ENCODE measurements at places on chromosomes 7 and 10.

- DNase-seq: no peak
Observed at GRCh38 chr10:126663880-126664279, 6.6 kb downstream of the C10orf90 start.

- no peak for DNase-seq
Observed at GRCh38 chr10:96358851-96359540, at the start of gene OPALIN. TSS of gene OPALIN (minus strand) at chr10:96359002. CDS start at chr10:96358896, 106 bp downstream.

- DNase-seq: no peak
Observed at GRCh38 chr7:112996331-112996871, 90.2 kb downstream of the GPR85 start.

DNA sequence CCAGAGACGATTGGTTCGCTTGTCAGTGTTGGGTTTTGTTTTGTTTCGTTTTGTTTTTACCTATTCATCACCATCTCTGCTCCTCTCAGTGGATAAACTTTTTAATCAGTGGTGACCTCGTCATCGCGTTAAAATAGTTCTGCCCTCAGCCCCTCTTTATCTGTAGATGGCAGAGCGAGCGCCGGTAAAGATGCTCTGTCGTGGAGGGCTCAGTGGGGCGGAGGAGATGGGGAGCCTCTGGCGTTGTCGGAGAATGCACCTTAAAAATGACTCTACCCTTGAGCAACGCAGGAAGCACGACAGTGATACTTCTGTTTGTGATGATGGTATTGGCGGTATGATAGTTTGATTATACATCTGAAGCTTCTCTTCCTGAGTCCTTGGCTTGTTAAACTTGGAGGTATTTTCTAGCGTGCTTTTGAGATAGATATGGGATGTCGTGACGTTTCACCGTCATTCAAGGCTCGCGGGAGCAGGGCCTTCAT, 554 bp downstream of the CSGALNACT2 start:
- DNase-seq: no peak

DNA sequence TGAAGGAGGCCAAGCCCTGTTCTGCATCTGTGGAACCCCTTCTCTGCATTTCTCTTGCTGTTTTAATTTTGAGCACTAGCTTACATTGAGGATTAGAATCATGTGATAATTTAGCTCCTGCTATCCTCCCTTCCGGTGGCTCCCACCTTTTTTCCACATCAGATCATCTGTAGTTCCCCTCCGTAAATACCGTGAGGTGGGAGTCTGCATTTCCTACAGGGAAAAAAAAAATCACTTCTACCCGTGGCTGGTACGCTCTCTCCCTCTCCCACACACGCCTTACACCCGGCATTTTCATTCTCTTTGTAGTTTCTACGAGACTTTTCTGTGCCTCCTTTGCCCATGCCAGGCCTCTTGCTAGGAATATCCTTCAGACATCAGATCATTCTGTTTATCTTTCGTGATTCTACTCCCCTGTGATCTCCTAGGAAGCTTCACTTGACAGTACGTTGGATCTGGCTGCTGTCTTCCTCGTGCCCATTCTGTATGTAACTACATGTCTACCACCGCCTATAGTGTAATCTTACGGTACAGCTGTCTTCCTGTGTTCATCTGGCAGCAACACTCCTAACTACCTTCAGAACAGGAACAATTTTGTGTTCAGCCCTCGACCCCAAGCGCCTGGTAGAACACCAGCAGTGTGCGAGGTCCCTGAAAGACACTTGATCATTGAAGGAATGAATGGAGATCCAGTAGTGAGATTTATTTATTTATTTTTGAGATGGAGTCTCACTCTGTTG, 41.7 kb upstream of the OCM start:
- DNase-seq: no peak

DNA sequence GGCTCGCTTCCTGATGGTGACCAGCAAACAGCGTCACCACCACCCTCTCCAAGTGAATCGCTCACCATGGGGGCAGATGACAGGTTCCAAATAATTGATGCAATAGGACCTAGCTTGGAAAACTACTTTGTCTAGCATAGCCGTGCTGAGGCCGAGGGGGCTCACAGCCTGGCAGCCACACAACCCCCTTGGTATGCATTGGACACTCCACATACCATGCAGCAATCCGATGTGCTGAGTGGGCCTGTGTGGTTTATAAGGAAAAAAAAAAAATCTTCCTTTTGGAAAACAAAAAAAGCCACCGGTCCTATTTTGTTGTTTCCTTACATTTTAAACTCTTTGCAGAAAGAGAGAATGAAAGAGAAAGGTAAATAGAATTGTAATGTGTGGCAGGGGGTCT, 15.1 kb downstream of the GATA3 start:
- DNase-seq: no peak

GRCh38 chr10:43214071-43214955, 52.6 kb downstream of the RASGEF1A start:
- DNase-seq: no peak

GRCh38 chr10:112519133-112519761, 72.2 kb downstream of the VTI1A start:
- DNase-seq: no peak

- DNase-seq: no peak
Observed at GRCh38 chr7:157834501-157835163, 497.8 kb downstream of the DNAJB6 start.

GRCh38 chr7:64300641-64301405, 12.9 kb upstream of the ZNF736 start:
- DNase-seq: no peak

DNA sequence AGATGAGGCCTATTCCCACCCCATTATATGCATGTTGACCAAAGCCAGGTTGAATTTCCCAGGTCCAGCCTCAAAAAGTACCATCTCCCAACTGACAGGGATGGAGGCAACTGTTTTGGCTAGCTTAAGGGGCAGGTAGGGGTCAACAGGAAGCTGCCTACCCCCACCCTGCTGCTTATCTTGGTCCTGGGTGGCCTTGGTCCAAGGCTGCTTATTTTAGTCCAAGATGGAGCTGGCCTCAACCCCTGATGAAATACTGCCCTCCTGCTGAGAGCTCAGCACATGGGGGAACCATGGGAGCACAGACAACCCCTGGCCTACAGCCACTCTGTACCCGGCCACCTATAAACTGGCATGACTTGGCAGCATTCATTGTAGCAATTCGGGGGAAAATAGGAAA, 23.1 kb downstream of the MYO1G start:
- no peak for DNase-seq

GRCh38 chr7:107977048-107977447, 25.9 kb downstream of the LAMB1 start:
- no peak for DNase-seq

DNA sequence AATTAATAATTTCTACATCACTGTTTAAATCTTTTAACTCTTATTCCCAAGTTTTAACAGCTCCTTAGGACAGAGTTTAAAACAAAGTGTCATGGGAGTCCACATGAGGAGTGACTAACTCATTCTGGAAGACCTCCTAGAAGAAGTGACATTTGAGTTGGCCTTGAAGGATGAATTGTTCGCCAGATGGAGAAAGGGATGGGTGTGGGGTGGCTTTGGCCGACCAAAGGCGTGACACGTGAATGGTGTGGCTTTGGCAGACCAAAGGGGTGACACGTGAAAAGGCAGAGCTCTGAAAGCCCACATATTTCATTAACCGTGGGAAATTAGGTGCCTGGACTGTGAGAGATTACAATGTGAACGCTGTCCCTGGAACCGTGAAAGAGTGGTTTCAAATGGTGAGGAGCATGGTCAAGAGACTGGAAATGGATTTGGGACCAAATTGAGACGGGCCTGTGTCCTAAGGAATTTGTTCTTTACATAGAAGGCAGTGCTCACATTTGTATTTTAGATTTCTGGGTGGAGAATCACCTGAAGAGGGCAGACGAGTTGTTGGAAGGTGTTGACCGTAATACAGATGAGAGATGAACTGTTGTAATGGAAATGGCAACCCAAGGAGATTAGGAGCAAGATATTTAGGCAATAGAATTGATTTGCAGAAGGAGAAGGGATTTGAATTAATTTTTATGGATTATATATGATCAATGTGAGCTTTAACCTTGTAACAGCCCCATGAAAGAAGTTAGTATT, 228.1 kb downstream of the BICC1 start:
- DNase-seq: no peak

DNA sequence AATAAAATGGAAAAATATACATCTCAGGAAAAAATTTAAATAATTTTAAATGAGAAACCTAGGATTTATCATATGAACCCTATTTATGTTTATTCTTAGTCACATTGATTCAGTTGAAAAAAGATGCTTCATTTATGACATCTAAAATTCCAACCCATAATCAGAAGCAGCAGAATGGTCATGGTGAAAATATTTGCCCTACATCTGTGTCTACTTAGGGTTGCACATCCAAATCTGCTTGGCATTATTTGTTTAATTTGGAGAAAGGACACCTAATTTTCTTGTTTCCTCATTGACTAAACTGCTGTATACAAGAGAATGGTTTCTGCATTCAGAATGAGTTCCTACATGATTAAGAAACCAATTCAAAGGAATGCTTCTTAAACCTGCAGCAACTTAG, 72.9 kb upstream of the SKAP2 start:
- no peak for DNase-seq

GRCh38 chr10:34526758-34527730, 288.1 kb downstream of the PARD3 start:
- no peak for DNase-seq

DNA sequence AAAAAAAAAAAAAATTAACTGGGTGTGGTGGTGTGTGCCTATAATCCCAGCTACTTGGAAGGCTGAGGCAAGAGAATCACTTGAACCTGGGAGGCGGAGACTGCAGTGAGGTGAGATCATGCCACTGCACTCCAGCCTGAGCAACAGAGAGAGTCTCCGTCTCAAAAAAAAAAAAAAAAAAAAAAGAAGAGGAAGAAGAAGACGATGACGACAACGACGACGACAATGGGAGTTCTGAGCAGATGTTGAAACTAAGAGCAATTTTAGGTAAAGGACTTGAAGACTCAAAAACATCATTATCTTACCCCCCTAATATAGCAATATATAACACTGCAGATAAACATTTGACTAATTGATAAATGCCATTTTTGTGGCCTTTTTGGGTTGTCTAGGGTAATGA, 39.5 kb upstream of the PPP1R17 start:
- no peak for DNase-seq

DNA sequence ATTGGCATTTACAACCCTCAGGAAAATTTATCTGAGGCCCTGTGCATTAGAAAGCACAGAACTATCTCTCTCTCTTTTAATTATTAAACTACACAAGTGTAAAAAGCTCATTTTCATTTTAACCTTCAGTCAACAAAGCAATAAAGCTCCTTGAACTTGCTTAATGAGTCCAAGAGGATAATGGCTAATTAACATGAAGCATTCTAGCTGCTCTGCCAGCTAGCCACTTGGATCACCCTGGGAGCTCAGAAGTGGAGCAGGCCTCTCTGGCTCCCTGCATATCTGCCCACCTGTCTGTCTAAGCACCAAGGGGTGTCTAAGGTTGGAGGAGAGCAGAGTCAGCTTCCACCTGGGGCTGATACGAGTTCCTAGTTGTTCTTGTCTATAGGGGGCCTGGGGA, 56.0 kb upstream of the SLC35G1 start:
- DNase-seq: peak; percentile 40

DNA sequence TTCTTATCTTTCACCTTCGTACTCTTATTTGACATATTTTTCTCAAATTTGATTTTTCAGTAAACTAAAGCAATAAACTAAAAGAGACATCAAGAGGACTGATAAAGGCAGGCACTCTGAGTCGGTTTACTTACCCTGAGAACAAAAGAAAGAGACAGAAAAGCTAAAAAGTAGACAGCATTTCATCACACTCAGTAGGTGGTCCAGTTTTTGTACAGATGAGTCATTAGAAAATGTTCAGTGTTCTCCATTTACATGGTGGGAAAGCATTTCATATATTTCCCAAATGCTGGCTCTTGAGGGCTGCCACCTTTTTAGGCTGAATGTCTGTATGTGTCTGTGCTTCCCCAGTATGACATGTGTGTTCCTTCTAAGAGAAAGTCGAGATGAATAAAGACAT, 52.7 kb downstream of the NHLRC2 start:
- DNase-seq: no peak

DNA sequence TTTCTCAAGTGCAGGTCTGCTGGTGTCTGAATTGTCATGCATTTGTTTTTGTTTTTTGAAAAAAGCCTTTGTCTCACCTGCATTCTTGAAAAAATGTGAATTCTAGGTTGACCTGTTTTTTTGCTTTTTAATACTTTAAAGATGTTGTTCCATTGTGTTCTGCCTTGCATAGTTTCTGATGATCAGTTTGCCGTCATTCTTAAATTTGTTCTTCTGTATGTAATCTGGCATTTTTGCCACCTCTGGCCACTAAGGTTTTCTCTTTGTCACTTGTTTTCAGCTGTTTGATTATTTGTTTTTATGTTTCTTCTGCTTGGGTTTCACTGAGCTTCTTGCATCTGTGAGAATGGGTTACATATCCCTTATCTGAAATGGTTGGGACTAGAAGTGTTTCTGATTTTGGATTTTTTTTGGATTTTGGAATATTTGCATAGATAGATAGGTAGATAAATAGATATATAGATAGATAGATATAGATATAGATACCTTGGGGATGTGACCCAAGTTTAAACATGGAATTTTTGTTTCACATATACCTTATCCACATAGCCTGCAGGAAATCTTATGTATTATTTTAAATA, 16.5 kb downstream of the MGMT start:
- DNase-seq: no peak

DNA sequence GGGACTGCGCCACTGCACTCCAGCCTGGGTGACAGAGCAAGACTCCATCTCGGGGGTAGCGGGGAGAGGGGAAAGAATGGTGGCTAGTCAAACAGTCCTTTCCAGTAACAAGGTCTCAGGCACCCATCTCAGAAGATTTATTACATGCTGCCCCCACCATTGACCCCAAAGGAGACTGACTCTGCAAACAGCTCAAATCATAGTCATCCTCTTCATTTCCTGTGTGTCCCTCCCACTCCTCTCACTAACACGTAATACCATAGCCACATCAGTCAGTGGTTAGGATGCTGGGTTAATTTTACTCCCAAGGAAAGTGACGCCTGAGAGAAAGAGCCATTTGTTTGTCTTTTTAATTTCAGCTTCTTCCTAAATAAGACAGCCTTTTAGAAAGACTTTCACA, 56.6 kb upstream of the BET1 start:
- DNase-seq: no peak

DNA sequence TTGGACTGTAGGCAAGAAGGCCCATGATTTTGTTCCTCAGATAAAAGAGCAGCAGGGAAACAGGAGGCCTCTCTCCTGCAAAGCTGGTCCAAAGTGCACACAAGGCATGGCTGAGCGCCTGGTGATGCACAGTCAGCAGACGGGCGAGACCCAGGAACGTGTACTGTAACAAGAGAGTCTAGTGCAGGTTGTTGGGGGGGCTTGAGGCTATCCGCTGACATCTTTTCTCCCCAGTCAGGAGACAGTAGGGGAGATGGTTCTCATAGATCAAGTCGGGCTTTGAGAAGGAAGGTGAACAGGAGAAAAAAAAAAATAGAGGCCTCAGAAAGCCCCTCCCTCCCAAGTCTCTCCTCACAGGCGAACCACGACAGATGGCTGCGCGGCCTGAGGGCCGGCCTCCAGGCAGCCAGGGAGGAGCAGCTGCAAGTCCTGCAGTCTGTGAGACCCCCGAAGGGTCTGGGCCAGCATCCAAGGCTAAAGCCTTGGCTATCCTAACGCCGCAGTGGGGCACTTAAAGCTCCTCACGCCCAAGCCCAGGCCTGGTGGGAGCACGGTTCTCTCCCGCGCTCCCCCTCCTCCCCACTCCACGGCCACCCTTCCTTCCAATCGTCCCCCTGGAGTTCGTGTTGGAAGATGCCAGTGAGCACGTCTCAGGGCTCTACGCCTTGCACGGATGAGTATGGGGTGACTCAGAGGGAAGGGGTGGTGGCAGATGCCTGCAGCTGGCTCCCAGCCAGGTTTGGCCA, 68.3 kb downstream of the PRKAG2 start:
- no peak for DNase-seq

GRCh38 chr10:119567978-119568377, 25.5 kb upstream of the RGS10 start:
- no peak for DNase-seq

- DNase-seq: no peak
Observed at GRCh38 chr7:108249453-108249852, 119.3 kb upstream of the LAMB4 start.
